NCI-H1417 (cell line): ENCODE measurements at places on chromosomes 6 and 20.

GRCh38 chr6:56204134-56204533 lies 43.2 kb downstream of the COL21A1 start:
- no peak for DNase-seq

DNA sequence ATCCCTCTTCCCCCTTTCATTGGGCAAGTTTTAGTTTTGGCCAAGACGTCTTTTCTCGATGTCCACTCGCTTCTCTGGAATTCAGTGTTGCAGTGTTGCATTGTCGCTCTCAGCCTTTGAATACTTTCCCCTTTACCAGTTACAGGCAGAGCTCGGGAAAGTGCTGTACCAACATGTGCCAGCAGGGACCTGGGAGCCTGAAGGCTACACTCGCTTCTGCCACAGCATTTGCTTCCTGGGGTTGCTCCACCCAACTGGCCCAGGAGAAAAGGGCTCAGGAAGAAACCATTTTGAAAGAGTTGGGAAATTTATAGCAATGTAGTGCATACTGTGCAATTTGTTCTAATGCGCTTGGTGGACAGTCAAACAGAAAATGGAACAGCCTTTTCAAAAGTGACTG lies 78.6 kb downstream of the LINC00237 start:
- no peak for DNase-seq

- DNase-seq, result no peak
Measured at GRCh38 chr20:2694519-2694918, 1.9 kb downstream of the EBF4 start.

DNA sequence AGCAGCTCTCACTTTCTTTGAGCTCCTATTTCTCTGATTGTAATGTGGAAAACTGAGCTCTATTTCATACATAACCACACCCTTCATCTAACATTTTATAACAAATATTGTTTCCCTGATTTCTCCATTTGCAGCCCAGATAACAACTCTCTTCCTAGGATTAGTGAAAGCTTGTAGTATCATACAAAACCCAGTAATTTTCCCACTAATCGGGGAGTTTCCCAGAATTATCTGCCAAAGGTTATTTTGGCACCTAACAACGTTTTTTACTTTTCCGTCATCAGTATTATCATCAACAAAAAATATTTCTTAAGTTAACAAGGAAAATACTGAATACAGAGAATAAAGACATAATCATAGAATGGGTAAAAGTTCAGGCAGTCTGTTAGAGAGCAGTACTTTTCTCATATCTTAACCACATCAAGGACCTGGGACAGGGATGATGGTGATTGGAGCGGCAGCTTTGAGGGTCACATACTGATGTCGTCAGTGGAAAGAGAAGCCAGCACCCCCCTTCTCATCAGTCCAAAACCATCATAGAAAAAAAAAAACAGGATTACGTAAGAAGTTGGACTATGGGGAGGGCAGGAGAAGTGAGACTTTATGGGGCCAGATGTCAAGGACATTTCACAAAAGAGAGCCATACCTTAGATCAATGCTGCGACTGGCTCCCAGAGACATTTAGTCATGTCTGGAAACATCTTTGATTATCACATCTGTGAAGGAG lies 166.1 kb upstream of the TNFAIP3 start:
- no peak for DNase-seq

DNA sequence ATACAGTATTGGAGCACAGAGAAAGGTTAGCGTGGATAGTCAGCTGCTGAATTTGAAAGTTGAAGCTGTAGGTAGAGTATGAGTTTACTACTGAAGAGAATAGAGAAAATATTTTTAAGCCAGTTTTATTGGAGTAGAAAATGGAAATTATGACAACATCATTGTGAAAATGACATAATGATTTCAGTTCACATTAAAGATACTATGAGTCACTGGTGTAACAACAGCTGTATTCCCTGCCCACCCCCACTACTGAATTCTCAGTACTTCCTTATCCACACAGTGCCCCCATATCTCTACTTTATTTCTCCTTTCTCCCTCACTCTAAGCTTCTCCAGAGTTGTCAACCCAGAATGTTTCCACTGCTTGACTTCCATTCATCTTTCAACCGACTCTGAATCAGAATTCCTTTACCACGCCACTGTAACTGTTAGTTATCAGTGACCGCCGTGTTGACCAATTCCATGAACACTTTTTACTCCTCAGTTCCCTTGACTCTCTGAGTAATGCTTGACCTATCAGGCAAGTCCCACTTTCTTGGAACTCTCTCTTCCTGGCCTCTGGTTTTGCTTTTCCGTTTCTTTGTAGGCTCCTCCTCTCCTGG lies 139.6 kb downstream of the AIG1 start:
- no peak for DNase-seq

DNA sequence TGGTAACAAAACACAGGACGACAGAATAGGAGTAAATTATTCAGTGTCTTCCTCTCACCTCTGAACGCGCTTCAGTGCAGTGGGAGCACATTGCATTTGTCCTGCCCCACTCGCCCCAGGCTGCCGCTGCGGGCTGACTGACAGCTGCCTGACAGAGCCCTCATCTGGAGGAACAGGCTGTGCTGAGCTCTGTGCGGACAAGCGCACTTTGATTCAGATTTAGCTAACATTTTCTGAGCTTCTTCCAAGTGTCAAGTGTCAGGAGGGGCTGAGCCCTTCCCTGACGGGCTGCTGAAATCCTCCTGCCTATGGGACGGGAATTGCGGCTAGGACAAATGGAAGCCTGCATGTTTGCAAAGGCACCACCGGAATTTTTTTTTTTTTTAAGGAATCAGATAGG lies 383.0 kb upstream of the CDH4 start:
- no peak for DNase-seq

DNA sequence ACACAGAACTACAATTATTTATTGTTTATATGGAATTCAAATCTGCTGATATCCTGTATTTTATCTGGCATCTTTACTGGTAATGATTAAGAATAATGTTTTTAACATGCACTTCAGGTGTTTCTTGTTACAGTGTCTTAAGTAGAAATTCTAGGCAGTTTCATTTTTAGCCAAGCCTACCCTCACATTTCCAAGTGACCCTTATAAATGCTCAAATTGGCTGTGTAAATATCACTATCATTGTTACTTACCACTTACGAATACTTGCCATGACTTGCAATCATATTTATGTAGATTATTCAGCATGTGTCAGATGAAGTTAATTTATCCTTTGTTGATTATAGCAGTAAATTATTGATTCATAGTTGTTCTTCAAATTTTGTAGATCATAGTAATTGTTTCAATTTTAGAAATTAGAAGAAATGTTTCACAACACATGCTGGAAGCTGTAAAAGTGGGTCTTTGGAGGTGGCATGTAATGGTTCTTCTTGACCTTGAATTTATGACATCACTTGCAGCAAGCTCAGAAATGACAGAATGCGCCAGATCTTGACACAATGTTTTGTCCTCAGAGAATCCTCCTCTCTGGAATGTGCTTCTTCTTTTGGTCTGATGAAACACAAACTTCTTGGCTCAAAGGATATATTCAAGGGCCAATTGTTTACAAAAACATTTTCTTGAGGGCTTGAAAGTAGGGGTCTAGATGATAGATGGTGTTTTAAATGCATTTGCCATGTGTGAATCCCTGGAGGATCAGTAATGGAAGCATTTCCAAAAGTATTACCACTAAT lies 471.8 kb downstream of the COL12A1 start:
- DNase-seq, result peak; percentile 26

DNA sequence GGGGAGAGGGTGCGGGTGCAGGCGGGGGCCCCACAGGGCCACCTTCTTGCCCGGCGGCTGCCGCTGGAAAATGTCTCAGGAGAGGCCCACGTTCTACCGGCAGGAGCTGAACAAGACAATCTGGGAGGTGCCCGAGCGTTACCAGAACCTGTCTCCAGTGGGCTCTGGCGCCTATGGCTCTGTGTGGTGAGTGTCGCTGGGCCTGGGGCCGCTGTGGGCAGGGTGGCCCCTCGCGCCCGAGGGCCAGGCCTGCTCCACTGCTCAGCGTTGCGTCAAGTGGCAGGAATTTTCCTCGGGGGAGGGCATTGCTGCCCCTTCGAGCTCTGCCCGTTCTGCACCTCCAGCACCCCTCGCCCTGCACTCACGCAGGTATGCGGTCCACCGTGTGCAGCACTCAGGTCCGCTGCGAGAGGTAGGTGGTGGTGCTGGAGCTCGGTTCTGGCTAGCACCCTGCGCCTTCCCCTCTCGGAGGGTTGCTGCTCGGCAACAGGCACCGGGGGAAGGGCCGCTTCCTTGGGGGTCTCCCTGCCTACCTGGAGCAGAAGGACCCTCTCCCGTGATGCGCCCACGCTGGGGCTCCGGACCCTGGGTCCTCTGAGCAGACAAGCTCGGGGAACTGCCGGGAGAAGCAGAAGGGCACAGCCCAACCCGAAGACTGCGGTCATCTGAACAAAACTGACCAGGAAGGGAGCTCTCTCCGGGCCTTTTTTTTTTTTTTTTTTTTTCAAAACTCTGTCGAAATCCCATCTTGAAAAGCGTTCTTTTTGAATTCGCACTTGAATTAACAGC lies 674 bp downstream of the MAPK14 start:
- peak; percentile 80 for DNase-seq

DNA sequence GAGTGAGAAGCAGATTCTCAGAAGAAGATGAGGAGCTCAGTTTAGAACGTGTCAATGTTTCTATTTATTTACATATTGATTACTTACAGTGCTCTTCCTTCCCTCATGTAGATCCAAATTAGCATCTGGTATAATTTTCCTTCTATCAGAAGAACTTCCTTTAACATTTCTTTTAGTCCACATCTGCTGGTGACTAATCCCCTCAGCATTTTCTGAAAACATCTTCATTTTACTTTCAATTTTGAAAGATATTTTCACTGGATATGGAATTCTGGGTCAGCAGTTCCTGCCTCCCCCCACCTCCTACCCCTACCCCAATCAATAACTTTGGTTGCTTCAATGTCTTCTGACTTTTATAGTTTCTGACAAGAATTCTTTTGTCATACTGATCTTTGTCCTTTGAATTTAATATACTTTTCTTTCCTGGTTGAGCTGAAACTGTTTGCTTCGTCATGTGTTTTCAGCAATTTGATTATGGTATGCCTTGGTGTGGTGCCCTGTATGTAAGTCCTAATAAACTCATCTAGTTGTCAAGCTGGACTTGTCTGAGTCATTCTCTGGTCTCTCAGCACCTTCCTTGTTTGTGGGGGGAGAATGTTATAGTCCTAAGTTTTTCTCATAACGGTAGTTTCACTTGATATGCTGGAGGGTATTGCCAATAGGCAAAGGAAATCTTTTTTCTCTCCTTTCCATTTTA lies 57.0 kb downstream of the SMPDL3A start:
- no peak for DNase-seq

- DNase-seq, result no peak
Measured at GRCh38 chr6:122726649-122727048, 52.9 kb upstream of the FABP7 start.

GRCh38 chr20:45510242-45510862 lies 5.1 kb downstream of the SPINT3 start:
- no peak for DNase-seq

GRCh38 chr6:88499845-88500699 lies 333.9 kb upstream of the CNR1 start:
- no peak for DNase-seq

GRCh38 chr6:16505711-16506357 lies 255.4 kb downstream of the ATXN1 start:
- DNase-seq, result no peak

DNA sequence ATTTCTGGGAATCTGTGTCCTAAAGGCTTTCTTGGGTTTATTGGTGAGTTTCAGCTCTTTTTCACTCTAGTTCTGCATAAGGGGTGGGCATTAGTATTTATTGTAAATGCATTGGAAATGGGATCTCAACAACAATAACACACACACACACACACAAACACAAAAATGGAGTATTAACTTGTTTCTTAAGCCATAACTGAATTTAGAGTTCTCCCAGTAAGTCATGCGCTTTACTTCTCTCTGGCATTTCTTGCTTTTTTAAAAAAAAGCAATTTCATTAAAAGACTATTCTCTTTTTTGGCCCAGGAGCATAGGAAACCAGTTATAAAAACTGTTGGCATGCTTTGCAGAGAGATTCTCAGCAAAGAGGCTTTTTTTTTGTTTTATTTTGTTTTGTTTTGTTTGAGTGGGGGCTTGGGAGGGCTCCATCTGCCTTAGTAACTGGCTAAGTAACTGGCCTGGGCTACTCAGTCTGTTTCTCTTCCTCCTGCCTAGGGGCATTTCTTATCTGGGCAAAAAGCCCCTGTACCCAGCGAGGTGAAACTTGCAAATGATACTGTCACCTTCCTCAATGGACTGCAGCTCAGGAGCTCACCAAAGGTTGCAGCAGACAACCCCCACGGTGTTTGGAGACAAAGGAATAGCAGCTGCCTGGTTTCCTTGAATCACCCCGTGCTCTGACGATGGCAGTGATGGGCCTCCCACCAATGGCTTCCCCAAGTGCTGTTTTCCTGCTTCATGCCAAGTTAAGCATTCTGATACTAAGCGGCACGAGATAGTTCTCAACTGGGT lies 128.5 kb downstream of the BCAS1 start:
- no peak for DNase-seq

DNA sequence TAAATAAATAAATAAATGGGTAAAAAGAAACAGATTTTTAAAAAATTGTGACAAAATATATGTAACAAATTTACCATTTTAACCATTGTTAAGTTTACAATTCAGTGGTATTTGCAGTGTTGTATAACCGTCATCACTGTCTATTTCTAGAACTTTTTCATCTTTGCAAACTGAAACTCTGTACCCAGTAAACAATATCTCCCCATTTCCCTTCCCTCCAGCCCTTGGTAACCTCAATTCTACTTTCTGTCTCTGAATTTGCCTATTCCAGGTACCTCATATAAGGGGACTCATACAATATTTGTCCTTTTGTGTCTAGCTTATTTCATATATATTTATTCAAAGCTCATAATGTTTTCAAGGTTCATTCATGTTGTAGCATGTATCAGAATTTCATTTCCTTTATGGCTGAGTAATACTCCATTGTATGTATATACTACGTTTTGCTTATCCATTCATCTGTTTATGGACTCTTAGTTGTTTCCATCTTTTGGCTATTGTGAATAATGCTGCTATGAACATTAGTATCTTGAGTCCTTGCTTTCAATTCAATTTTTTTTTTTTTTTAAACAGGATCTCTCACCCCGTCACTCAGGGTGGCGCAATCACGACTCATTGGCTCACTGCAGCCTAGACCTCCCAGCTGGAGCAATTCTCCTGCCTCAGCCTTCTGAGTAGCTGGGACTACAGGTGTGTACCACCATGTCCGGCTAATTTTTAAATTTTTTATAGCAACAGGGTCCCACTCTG lies 8.9 kb downstream of the MANBAL start:
- no peak for DNase-seq
